ENCODE measurements at places on chromosomes 12 and 14. TPM values are rescaled to one million over a fixed set of nuclear protein-coding genes. Genes with fewer than 3 reads are reported as not detected.

DNA sequence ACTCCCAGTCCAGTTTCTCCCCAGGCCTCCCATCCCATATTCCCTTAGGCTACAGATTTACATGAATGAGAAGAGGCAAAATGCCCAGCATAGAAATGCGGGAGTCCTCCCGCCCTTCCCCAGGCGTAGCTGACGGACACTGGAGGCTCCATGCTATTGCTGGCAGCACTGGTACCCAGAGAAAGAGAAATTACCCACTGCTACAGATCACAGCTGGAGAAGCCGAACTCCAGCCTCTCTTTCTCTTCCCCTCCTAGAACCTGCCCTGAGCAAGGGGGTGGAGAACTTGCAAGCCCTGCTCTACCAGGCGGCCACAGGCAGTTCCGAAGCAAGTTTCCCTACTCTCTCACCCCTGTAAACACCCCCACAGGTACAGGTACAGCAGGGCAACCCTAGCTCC lies 3.6 kb downstream of the LTBR start:
- H3K36me3 ChIP-seq, result peaks cover 4% of the 10 kb centered on the region
- no peaks in the 10 kb centered on the region for H3K27me3 ChIP-seq
- H3K4me1 ChIP-seq, result no peaks in the 10 kb centered on the region
- DNase-seq, result no peak

GRCh38 chr12:131139363-131140068 lies 185.8 kb downstream of the ADGRD1 start:
- no peak overlapping the region for H3K4me3 ChIP-seq
- no peak overlapping the region for H3K27ac ChIP-seq
- H3K36me3 ChIP-seq, result no peaks in the 10 kb centered on the region
- H3K27me3 ChIP-seq, result no peaks in the 10 kb centered on the region

DNA sequence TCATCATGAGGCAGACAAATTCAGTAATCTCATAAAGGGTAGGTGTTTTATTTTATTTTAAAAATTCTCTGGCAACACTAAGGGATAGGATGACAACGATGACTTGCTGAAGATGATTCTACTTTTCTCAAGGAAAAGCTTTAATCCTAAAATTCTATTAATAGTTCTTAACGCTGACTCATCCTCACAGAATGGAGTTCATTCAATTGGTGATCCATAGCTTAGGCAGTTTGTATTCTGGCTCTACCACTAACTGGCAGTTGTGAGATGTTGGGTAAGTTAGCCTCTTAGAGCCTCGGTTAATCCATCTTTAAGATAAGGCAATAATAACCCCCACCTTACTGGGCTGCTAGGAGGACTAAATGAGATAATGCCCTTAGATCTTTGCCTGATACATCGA lies 116.3 kb downstream of the RTN1 start:
- no peaks in the 10 kb centered on the region for H3K4me1 ChIP-seq
- DNase-seq, result no peak
- H3K4me3 ChIP-seq, result no peak overlapping the region
- no peaks in the 10 kb centered on the region for H3K27me3 ChIP-seq
- no peak overlapping the region for H3K27ac ChIP-seq

- no peaks in the 10 kb centered on the region for H3K27me3 ChIP-seq
- H3K4me1 ChIP-seq, result no peaks in the 10 kb centered on the region
- no peak overlapping the region for H3K4me3 ChIP-seq
- H3K27ac ChIP-seq, result no peak overlapping the region
- H3K36me3 ChIP-seq, result peaks cover 10% of the 10 kb centered on the region
Measured at GRCh38 chr14:77883131-77883846, 83.4 kb downstream of the ADCK1 start.

GRCh38 chr14:54050759-54051158 lies 94.1 kb upstream of the BMP4 start:
- no peak overlapping the region for H3K4me3 ChIP-seq
- DNase-seq, result no peak
- no peaks in the 10 kb centered on the region for H3K36me3 ChIP-seq
- no peaks in the 10 kb centered on the region for H3K4me1 ChIP-seq
- no peaks in the 10 kb centered on the region for H3K27me3 ChIP-seq

GRCh38 chr12:92673756-92674155 lies 29.0 kb upstream of the PLEKHG7 start:
- H3K4me3 ChIP-seq, result no peak overlapping the region
- H3K4me1 ChIP-seq, result peaks cover 9% of the 10 kb centered on the region
- H3K36me3 ChIP-seq, result no peaks in the 10 kb centered on the region
- H3K27ac ChIP-seq, result no peak overlapping the region
- no peak for DNase-seq

DNA sequence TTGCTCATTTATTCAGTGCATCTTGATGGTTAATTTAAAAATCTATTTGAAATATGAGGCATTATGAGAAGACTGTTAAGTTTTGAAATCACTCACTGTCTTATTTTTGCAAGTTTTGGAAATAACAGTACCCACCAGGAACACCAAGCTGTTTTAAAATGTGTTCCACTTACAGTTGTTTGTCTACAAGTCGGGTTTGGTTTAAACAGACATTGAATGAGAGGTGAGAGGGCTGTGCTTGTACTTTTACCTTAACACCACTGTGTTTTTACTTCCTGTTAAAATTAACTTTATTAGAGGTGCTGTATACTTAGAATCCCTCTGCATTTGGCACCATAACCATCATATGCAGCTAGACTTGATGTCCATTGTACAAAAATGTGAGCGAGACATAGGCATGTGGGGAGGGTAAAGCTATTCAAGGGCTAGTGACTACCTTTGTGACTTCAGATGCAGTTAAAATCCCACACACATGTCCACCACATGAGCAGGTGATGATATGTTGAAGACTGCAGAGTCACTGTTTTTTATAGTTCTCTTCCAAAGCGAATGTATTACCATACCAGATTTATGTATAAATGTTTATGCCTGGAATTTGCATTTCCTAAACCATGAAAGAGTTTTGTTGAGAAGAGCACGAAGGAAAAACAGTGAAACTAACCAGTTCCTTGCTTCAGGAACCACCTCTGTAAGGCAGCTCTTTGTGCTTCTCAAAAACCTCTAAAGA lies 12.9 kb downstream of the ELK3 start:
- H3K4me3 ChIP-seq, result peak overlapping the region; percentile 12
- H3K4me1 ChIP-seq, result peaks cover 53% of the 10 kb centered on the region
- H3K27me3 ChIP-seq, result no peaks in the 10 kb centered on the region
- no peak for DNase-seq

- H3K4me1 ChIP-seq, result no peaks in the 10 kb centered on the region
- DNase-seq, result no peak
- no peaks in the 10 kb centered on the region for H3K36me3 ChIP-seq
- H3K4me3 ChIP-seq, result no peak overlapping the region
Measured at GRCh38 chr12:83059107-83059506, 372.4 kb downstream of the TMTC2 start.

DNA sequence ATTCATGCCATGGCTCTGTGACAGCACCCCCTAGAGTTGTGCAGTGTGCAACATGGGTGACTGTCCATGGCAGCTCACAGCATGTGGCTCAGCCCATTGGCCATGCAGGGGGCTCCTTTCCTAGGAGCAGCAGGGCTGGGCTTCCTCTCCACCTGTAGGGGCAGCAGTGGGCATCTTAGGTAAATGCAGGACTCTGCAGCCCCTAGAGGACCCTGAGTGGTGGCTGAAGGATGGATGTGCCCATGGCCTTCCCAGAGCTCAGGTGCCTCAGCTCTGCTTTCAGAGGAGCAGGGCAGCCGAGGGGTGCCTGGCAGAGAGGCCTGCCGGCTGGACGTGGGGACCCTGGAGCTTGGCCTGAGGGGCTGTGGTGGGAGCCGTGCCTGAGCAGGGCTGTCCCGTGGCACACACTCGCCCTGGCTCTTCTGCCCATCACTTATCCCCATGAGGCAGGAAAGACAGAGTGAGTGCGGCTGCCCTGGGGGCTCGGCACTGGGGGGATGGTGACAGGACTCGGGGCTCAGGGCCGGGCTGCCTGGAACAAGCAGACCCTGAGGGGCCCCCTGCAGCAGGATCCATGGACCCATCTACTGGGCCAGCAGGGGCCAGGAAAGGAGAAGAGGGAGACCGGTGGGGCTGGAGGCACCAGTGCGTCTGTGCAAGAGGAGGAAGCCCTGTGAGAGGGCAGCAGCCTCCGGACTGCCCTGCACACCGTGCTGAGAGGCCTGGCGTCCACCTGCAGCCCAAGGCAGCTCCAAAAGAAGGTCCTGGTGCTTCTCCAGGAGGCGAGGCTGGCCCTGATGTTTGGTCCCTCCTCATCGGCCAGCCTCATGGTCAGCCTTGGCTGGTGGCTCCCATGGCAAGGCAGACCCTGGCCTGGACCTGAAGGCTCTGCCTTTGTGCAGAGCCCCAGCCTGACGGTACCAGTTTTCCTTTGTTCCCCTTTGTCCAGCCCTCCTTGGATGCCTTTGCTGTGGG lies 7.6 kb downstream of the ADSS1 start:
- no peak overlapping the region for H3K4me3 ChIP-seq
- no peak overlapping the region for H3K27ac ChIP-seq
- H3K27me3 ChIP-seq, result peaks cover 3% of the 10 kb centered on the region
- no peaks in the 10 kb centered on the region for H3K4me1 ChIP-seq

DNA sequence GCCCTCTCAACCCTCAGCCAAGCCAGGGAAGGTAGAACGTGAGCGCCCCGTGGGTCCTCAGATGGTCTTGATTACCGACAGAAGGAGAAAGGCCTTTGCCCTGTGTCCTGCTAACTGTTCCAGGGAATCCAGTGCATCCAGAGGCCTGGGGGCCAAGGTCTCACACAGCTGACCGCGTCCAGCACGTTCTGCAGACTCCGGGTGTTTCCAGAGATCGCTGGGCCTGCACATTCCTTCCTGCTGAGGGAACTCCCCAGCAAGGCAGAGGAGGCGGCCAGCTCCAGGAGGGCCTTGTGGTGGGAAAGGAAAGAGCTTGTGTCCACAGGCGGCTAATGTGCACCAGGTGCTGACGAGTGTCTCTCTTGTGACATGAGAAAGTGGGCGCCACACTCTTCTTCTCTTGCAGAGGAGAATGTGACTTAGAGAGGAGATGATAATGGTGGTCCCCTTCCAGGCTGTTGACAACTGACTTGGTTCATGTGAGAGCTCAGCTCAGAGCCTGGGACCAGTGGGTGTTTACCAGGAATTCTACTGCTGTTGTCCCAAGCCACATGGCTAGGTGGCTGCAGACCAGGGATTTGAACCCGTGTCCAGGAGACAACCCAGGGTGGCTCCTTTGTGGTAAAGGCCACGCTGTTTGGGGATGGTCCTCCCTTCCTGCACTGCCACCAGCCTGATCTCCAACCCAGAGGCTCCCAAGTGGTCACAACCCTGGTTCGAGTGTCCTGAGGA lies 46.8 kb upstream of the DLK1 start:
- H3K27me3 ChIP-seq, result peaks cover 5% of the 10 kb centered on the region
- DNase-seq, result no peak
- no peak overlapping the region for H3K4me3 ChIP-seq
- no peak overlapping the region for H3K27ac ChIP-seq
- no peaks in the 10 kb centered on the region for H3K36me3 ChIP-seq
- H3K4me1 ChIP-seq, result peaks cover 3% of the 10 kb centered on the region

- peaks cover 2% of the 10 kb centered on the region for H3K27me3 ChIP-seq
- peaks cover 13% of the 10 kb centered on the region for H3K36me3 ChIP-seq
- H3K4me3 ChIP-seq, result no peak overlapping the region
- H3K4me1 ChIP-seq, result peaks cover 2% of the 10 kb centered on the region
- DNase-seq, result no peak
Measured at GRCh38 chr12:54998958-54999510, 14.5 kb upstream of the TESPA1 start.

- no peak for DNase-seq
- no peaks in the 10 kb centered on the region for H3K4me1 ChIP-seq
- no peak overlapping the region for H3K4me3 ChIP-seq
Measured at GRCh38 chr12:26782372-26783130, 50.4 kb downstream of the ITPR2 start.

GRCh38 chr14:93076755-93077154 lies 39.0 kb downstream of the ITPK1 start:
- peaks cover 80% of the 10 kb centered on the region for H3K4me1 ChIP-seq
- peaks cover 4% of the 10 kb centered on the region for H3K27me3 ChIP-seq
- peak overlapping the region; percentile 61 for H3K4me3 ChIP-seq
- no peaks in the 10 kb centered on the region for H3K36me3 ChIP-seq
- DNase-seq, result no peak

DNA sequence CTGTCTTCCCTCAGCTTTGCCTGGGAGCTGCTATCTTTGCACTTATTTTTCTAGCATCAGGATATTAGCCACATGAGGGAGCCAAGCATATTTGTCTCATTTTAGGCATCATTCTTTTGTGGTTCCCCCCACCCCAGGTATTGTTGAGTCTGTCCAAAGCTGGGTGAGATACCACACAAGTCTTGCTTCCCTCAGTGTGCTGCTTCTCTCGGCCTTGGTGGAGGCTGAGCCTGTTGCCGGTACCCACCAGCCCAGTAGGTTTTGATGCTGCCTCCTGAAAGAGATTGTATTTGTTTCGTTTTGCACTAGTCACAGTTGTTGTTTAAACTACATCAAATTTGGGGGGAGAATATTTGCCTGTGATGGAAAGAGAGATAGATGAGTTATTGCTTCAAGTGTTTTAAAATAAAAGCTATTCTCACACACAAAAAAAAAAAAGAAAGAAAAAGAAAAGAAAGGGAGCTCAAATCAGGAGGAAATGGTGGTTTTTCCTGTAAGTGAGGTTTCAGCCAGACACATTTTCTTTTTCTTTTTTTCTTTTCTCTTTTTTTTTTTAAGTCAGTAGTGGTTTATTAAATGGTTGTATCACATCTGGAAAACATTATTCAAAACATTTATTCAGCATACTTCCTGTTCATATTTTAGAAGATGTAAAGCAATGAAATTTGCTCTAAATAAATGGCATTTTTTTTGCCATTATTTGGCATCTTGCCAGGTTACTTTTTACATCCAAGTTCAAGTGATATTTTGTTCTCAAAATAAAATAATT lies 58.5 kb downstream of the SLC4A8 start:
- H3K4me1 ChIP-seq, result peaks cover 22% of the 10 kb centered on the region
- H3K27ac ChIP-seq, result peak overlapping the region; percentile 84
- peaks cover 5% of the 10 kb centered on the region for H3K36me3 ChIP-seq
- H3K4me3 ChIP-seq, result peak overlapping the region; percentile 72
- DNase-seq, result peak; percentile 7

GRCh38 chr14:24267516-24267915 lies 3.9 kb downstream of the RABGGTA start:
- H3K4me1 ChIP-seq, result peaks cover 20% of the 10 kb centered on the region
- peaks cover 12% of the 10 kb centered on the region for H3K27me3 ChIP-seq
- no peak for DNase-seq
- H3K27ac ChIP-seq, result no peak overlapping the region
- H3K36me3 ChIP-seq, result peaks cover 17% of the 10 kb centered on the region

Gene SERPINA10
- polyA plus RNA-seq, result not detected

Gene CLEC4D
- not detected for polyA plus RNA-seq

Gene CLEC4A
- polyA plus RNA-seq, result 1.6 TPM

Gene KCNC2
- not detected for polyA plus RNA-seq

Gene RNASE1
- 0.49 TPM for polyA plus RNA-seq

Gene C3AR1
- polyA plus RNA-seq, result 20.2 TPM

Data from immature natural killer cell (primary cell).